ENCODE measurements at places on chromosomes 2 and 18. TPM values are rescaled to one million over a fixed set of nuclear protein-coding genes. Genes with fewer than 3 reads are reported as not detected.
A peak's percentile ranks its signal among the peaks of the same experiment; 100 is the strongest.

DNA sequence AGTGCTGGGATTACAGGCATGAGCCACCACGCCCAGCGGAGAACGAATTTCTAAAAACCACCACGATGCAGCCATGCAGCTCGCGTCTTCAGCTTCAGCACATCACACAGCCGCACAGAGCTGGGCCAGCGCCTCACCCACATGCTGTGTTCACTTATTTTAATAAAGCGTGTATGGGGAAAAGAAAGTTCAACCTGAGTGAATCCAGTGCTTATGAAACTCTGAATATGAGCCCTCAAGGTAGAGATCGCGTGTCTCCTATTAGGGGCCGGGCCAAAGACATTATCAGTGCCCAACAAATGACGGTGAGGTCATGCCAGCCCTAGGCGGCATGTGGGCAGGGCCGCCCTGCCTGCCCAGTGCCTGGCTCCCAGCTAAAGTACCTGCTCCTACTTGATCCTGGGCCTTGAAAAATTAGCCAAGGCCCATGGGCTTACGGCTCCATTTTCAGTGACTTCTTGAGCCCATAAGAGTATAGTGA is 44.3 kb downstream of the SPRED2 start:
- DNase-seq: no peak

GRCh38 chr2:200443376-200443775 is 66.5 kb downstream of the KCTD18 start:
- no peak for DNase-seq

DNA sequence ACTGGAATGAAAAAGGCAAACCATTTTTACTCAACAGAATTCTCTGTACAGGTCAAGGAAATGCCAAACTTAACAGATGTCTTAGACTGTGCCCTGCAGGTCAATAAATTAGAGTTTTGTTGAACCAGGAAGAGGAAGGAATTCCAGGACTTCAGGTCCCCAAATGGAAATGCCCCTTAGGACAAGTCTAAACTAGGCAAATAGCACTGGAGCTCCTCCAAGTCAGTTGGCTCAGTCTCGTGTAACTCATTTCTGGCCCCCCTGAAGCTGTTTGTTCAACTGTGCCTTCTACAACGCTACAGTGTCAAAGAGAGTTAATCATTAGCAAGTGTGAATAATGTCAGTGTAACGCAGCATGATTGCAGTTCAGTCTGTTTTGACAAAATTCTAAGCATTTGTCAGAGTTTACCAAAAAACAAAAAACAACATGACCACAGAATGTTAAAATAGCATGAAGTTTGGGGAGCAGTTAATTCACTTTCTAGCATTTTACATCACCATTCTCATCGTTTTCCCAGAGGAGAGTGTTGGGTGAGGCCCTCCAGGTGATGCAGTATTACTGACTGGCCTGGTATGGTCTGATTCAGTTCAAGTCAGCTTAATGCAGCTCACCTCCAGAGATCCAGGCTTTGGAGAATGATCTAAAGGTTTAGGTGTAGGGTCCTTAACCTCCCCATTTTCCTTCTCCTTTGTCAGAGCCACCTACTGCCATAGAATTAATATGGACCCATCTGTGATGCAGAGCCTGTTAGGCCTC is 108.1 kb downstream of the AQP4 start:
- no peak for DNase-seq

DNA sequence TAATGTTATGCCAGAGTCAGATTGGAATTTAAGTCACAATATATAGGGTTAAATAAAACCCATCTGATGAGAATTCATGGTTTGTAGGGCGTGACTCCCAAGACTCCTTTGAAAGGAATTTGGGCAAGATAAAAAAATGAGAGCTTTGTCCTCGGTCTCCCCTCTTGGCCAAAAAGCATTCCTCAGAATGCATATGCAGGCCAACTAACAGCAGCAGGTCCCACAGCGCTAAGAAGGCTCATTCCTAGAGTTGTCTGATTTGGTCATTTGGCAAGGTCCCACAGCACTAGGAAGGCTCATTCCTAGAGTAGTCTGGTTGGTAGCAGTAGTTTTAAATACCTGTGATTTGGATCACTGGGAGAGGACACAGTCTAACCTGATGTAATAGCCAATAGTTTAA is 106.3 kb upstream of the B3GNT2 start:
- DNase-seq: peak; percentile 62

DNA sequence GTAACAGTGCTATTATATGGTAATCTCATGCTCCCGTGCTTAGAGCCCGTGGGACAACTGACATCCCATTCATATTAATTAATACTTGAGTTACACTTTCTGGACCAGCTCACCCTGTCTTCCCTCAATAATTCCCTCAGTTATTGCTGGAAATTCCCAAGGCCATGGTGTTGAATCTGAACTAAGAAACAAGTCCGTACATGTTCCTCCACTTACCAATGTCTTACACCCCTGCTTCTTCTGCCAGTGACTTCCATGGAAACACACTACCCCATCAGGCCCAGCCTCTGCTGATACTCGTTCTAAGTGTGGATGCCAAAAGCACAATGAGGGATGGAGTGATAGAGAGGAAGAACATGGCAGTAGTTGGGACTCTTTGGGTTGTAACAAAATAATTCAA is 193.7 kb downstream of the RND3 start:
- no peak for DNase-seq

DNA sequence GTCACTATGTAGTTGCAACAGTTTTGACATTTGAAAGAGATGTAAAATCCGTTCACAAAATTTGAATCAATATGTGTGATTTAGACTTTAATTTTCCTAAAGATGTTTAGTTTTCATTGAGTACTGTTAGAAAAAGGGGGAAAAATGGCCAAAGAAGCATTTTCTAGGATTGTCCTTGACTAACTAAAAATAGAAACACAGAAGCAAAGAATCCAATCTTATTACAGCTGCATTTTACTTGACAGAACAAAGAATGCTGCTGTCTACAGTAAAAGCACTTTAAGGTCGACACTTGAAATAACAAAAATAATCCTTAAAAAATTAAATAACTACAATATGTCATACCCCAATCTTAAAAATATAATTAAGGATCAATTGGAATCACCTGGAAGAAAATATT is 48.9 kb downstream of the FRZB start:
- DNase-seq: no peak

DNA sequence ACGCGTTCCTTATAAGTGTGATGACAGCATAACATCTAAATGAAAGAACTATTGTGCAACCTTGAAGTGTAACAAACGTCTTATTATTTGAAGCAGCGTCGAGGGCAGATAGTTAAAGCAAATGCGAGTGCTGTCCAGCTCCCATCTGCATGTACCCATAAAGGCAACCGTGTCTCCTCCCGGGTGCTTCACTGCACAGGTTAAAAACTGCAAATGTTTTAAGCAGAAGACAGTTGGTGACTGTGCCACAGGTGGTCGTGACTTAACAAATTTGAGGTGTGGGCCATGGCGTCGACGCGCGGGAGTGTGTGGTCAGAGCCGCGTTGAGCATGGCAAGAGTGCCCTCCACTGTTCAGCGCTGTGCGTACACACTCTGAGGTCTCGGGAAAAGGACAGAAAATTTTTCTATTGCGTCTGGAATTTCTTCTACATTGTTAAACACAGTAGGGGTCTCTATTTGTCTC is 6.4 kb downstream of the SALL3 start:
- DNase-seq: peak; percentile 66

DNA sequence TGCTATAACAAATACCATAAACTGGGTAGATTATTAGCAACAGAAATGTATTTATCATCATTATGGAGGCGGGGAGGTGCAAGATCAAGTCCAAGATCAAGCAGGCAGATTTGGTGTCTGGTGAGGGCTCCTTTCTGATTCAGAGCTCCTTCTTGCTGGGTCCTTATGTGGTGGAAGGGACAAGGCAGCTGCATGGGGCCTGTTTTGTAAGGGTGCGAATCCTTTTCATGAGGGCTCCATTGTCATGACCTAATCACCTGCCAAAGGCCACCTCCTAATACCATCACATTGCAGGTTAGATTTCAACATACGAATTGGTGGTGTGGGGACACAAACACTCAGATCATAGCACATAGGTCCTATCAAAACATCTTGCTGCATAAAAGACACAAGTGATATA is 84.4 kb upstream of the CCDC150 start:
- no peak for DNase-seq

DNA sequence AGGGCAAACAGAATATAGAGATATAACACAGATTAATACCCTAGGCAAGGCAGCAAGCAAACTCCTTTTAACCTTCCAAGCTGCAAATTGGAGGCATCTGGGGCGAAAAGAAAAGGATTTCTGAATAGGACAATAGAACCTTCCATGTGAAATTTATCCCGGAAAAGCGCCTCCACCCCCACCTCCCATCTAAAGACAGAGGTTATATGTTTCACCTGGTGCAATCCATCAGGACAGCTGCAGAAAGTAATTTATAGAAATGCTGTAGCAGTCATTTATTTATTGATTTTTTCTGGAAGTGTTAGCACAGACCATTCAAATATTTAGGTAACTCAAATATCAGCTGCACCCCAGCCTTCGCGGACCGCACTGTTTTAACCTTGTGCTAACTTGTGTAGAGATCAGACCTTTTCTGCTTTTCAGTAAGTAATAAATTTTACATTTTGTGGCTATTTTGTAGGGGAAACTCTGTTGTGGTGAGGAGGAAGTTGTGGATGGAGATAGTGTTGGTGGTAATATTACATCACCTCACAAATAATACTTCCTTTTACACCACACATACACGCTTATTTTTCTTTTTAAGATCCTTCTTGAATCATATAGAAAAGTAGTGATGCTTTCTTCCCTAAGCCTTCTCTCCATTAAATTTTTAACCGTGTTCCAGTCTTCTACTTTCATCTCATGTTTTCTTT is 919.3 kb upstream of the CDH2 start:
- DNase-seq: no peak

The CFAP210 gene
- not detected for total RNA-seq

The CCDC178 gene
- not detected for total RNA-seq

The DTNA gene
- total RNA-seq: 32.9 TPM

The ECEL1 gene
- total RNA-seq: 0.14 TPM

The PIKFYVE gene
- 29.8 TPM for total RNA-seq

The TFCP2L1 gene
- 0.05 TPM for total RNA-seq

The C2orf72 gene
- 0.84 TPM for total RNA-seq

The WDR43 gene
- total RNA-seq: 71.9 TPM
